ENCODE measurements at places on chromosomes 6 and 20.

- peak; percentile 68 for DNase-seq
These were observed 4.0 kb downstream of the VARS1 start for GRCh38 chr6:31791324-31792089.

DNA sequence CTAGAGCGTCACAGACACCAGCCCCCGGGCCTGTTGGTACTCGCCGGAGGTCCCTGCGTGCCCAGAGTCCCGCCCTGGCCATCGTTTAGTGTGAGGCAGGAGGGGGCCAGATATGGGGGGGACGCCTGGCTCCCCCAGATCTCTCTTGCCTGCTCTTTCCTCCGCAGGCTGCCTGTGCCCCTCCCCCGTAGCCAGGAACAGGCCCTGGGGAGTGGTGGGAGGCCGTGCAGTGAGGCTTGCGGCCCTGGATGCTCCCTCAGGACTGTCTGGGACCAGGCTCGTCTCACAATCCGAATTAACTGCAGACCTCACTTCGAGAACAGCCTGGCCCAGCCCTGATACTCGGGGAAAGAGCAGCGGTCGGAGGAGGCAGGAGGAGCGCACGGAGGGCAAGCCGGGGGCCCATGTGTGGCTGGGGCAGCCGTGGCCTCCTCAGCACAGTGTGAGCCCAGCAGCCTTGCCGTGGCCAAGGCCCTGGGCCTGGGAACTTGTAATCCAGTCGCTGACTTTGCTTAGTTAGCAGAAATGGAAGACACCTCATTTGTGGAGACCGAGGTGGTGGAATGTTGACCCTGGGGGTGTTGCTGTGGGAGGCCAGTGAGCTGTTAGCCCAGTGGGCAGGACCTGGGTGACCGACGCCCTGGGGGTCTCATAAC is 28.7 kb downstream of the FRMD1 start:
- DNase-seq, result no peak

- DNase-seq, result no peak
These were observed 85.2 kb downstream of the ANKS1A start for GRCh38 chr6:34974249-34974642.

DNA sequence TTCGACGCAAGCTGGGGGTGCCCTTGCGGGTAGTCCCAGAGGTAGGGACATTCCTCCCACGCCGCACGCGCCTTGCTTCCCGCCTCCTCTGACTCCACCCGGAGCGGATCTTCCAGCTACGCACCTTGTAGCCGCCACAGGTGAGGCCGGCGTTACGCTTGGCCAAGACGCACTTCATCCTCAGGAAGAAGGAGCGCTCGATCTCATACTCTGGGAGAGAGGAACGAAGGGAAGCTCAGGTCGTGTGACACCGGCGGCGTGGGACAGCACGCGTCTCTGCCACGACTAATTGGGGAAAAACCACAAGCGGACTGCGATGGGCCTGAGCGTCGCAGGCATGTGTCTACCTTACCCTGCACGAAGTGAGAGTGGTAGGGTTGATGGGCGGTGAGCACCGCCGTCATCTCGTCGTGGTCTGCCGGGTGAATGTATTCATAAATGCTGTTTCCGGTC is 15.5 kb downstream of the SIM1 start:
- DNase-seq, result no peak

GRCh38 chr6:83479389-83479788 is 32.9 kb upstream of the PRSS35 start:
- DNase-seq, result no peak

DNA sequence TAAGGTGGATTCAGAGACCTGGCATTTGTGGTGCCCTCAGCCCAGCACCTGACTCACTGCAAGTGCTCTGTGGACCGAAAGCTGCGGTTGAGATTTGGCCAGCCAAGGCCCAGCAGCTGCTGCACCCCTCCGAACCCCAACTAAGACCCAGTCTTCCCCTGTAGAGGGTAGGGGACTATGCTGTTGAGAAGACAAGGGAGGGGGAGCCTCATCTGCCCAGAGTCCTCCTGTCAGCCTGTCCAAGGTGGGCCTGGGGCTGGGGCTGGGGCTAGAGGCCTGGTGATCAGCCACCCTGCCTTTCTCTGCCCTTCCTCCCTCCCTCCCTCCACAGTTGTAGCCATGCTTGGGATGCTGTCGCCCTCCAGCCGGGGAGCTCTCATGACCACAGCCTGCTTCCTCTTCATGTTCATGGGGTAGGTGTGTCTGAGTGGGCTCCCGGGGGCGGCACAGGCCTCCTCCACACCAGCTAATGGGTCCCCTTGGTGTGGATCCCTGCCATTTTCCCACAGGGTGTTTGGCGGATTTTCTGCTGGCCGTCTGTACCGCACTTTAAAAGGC is 40.9 kb downstream of the TM9SF4 start:
- DNase-seq, result no peak

DNA sequence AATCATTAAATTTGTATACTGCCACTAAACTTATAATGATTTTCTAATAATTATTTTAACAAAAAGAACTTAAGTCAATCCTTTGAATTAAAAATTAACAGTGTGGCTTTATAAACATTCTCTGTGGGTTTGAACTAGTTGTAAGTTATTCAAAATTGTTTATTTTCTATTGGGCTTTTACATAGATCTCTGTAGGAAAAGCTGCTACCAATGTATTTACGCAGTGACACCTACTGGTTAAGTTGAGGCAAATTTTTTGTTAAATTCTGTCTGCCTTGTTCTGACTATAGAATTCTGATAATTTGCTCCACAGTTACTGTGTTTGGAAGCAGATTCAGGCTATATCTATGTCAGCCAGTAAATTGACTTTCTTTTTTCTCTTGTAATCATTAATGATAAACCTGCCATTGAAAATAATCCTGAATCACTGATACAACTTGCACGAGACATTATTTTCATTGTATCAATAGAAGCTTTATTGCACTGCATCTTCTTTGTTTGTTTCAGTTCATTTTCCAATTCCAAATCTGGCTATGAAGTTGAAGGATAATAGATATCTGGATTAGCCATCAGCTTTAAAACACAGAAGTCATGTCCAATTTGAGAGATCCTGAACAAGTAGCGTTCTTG is 66.0 kb upstream of the UTRN start:
- DNase-seq, result no peak

GRCh38 chr6:156060013-156060412 is 604.4 kb upstream of the NOX3 start:
- peak; percentile 14 for DNase-seq

GRCh38 chr6:99645986-99646385 is 39.4 kb downstream of the PRDM13 start:
- no peak for DNase-seq

DNA sequence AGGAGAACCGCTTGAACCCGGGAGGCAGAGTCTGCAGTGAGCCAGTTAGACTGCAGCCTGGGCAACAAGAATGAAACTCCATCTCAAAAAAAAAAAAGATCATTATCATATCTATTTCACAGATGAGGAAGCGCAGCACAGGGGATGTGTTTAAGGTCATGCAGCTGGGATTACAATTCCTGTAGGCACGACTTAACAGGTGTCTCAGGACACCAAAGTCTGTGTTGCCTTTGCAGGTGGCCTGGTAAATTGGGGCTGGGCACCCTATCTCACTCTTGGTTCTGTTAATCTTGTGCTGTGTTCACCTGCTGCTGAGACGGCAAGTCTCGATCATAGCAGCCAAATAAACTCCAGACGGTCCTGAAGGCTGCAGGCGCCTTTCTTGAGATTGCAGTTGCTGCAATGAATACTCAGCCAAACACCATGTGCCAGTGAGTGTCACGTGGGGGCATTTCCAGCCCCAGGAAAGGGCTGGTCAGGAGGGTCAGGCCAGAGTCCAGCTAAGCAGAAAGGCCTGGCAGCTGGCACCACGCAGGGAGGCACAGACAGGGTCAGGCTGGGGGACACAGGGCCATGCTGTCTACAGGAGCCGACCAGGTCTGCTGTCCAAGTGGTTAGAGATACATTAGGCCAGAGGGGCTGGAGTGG is 55.8 kb downstream of the FGD2 start:
- DNase-seq, result no peak

- DNase-seq, result peak; percentile 71
These were observed 804 bp downstream of the ELOVL5 start for GRCh38 chr6:53347921-53348370.

DNA sequence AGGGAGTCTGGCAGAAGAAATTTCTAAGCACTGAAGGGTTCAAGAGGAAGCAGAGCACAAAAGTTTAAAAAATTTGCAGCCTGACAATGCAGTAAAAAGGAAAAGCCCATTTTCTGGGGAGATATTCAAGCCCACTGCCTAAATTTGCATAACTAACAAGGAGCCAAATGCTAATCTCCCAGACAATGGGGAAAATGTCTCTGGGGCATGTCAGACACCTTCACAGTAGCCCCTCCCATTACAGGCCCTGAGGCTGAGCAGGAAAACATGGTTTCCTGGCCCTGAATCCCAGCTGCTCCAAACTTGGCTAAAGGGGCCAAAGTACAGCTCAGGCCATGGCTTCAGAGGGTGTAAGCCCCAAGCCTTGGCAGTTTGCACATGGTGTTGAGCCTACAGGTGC is 908.5 kb upstream of the MANEA start:
- DNase-seq, result no peak

GRCh38 chr6:110246900-110247546 is 66.8 kb downstream of the CDC40 start:
- DNase-seq, result no peak

DNA sequence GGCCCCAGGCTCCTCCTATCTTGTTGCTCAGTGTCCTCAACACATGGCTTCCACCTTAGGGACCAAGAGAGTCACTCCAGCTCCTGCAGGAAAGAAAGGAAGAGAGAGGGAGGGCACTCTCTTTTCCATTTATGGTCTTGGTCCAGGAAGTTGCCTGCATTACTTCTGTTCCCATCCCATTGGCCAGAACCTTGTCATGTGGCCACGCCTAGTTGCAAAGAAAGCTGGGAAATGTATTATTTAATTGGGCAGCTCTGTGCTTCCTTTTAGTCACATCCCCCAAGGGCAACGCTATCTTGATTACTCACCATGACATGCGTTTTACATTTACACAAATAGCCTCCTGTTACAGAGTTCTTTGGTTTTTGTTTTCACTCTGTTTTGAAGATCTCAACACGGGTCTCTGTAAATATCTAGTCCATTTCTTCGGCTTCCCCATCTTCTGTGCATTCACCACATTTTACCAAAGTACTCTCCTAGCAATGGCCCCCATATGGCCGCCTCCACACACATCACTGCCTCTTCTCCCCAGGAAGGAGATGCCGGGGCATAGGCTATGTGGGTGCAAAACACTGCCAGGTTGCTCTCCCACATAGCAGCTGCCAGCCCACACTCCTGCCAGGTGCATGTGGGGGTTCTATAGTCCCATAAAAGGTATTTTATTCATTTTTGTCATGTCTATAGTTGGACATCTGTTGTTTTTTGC is 35.7 kb upstream of the ZMYND8 start:
- no peak for DNase-seq

GRCh38 chr6:128057946-128058345 is 157.1 kb upstream of the THEMIS start:
- DNase-seq, result no peak

DNA sequence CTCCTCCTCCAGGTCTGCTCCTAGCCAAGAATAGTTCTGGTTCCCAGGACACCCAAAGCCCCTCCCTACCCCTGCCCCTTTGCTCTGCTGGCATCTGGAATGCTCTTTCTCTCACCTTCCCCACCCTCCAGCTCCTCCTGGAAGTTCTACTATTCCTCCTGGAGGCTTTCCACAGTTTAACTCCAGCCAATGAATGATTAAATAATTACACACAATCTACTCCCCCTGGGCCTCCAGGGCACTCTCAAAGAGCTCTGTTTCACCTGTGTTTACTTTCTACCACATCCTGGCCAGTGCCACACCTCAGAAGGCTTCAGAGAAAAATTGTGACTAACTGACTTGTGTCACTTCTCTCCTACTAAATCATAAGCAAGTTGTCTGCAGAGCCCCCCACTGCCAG is 36.2 kb downstream of the GCM1 start:
- no peak for DNase-seq

GRCh38 chr6:90494067-90494780 is 92.6 kb downstream of the MAP3K7 start:
- no peak for DNase-seq

DNA sequence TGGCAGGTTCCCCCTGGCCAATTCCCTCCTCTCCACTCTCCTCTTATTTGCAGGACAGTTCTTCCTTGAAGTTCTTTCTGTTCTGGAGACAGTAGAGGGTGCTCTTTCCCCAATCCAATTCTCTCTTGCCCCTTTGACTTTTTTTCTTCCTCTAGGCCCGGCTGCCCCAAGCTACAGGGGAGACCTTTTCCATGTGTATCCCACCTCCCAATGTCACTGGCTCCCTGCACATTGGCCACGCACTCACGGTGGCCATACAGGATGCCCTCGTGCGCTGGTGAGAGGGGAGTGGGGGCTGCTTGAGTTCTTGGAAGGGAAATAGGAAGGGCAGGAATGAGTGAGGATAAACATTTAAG is 1.5 kb downstream of the VARS2 start:
- DNase-seq, result peak; percentile 21

- no peak for DNase-seq
These were observed 119.1 kb upstream of the ENPP5 start for GRCh38 chr6:46289898-46290297.

GRCh38 chr6:64803470-64804166 is 903.4 kb downstream of the EYS start:
- no peak for DNase-seq

DNA sequence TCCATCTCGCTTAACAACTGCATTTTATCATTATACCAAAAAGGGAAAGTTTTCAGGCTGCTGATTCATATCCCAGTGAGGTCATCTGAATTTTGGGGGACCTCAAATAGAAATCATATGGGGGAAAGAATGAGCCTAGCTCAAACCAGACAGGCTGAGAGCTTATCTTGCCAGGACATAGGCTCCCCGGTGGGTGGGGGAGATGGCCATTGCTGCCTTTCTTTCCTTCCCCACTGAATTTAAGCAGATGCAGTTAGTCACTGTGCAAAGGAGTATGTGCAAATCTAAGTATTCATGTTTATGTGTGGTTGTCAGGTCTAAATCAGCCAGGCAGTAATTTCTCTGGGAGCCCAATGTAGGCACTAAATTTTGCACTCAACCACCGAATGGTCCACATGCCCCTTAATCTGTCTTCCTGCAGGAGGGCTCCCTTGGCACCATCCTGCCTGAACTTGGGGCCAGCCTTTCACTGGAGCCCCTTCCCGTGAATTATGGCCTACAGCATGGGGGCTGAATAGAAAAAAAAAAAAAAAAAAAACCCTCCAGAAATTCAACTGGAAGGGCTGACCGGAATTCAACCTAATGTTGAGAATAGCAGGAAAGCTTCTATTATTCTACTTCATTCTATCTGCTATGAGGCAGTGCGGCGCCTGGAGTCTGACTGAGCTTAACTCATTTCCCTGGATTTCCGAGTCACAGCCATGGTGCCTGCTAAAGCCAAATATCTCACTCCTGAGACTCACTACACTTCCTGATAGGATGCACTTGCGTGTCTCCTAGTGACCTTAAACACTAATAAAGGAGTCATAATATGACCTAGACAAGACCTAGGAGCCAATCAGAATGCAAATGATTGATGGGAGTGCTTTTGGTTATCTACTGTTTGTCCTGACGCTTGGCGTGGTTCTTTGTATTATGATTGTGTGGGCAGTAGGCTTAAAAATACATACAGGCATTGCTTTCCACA is 161.5 kb upstream of the HEY2 start:
- no peak for DNase-seq

DNA sequence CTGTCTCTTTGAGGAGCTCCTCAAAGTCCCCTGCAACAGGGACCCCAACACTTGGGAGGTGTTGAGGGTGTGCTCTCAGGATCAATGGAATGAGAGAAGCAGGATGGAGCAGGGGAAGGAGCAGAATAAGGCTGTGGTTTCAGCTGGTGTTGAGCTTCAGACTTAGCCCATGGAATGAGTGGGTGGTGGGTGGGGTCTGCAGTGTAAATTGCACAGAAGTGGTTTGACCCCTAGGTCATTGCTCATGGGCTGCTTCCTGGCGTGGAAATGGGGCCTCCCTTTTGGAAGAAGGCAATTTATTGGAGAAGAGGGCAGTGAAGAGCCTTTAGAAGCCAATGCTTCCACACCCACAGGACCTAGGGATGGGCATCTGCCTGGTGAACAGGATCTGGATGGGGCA is 37.0 kb upstream of the KCNG1 start:
- DNase-seq, result no peak

All from activated T-cell treated with anti-CD3 and anti-CD28 coated beads, Interleukin-2, amount 50 U/mL, for 48 hours (primary cell).